ENCODE measurements at places on chromosomes 3 and 15.

DNA sequence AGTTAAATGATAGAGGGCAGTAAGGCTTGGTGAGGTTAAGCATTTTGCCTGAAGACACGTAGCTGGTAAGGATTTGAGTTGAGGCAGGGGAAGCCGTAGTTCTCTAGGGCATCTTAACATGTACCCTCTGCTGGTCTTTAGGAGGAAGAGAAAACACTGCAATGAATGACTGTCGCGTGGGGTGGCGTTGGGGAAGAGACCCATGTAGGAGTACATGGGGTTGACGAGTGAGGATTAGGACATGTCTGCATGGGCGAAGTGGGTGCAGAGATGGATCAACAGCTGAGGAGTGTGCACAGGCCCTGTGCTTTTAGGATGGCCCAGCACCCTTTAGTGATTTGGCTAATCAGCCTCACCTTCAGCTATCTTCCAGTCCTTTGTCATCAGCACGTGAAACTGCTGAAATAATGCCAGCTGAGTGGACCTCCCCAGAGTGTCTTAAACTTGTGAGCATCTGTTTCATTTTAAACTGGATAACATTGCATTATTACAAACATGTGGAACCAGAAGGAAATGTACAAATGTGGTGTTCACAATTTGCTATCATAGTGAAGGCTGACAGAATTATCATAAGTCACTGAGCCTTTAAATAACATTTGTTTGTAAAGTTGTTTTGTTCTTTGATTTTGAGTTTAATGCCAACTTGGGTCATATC lies 15.3 kb downstream of the P2RY14 start:
- no peak for DNase-seq

DNA sequence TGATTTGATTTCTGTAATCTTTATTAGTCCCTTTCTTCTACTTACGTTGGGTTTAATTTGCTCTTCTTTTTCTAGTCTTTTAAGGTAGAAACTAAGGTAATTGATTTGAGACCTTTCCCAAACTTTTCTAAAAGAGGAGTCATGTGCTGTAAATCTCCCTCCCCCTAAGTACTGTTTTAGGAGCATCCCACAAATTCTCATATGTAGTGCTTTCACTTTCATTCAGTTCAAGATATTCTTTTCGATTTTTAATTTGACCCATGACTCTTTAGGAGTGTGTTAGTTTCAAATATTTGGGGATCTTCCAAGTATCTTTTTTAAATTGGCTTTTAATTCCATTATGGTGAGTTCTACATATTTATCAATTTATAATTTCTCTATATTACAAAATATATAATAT lies 241.8 kb downstream of the CTNNB1 start:
- no peak for DNase-seq

GRCh38 chr3:101950510-101950909 lies 101.2 kb downstream of the NFKBIZ start:
- DNase-seq, result no peak

DNA sequence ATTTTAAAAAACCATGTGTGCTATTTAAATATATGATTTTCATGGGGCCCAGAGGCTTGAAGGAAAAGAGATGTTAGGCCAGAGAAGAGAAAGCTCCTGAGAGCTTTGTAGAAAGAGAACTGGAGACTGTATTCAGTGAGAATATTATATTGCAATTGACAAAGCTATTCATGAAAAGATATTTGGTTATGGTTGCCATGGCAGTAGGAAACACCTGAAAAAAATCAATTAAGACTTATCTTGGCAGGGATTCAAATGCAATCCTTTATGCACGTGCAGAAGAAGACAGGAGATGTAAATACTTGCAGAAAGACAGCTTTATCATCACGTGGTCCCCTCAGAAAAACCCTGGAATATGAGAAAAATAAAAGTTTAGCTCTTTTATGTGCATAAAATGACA lies 636.0 kb upstream of the TBL1XR1 start:
- DNase-seq, result peak; percentile 95

DNA sequence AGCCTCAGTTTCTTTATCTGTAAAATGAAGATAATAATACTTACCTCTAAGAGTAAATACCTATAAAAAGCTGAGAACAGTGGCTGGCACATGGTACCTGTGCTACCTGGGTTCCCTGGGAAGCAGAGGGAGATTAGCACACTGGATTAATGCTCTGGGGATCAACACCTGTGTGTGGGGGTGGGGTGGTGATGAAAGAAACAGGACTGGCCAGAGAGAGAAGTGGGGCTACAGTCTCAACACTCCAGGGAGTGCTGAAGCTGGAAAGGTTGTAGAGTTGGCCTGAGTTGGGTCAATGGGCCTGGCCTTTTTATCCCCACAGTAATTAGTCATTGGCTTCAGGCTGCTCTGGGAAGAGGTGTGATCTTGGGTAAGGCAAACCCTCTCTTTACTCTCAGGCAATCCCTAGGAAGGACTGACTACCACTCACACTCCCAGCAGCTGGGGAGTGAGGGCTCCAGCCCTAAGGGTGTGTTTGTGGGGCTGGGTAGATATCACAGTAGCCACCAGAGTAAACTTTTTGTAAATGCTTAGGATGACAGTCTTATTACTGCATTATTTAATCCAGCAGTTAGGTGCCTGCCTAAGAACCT lies 102.5 kb downstream of the SV2B start:
- peak; percentile 28 for DNase-seq

GRCh38 chr3:134437211-134437752 lies 48.5 kb downstream of the ANAPC13 start:
- DNase-seq, result no peak

DNA sequence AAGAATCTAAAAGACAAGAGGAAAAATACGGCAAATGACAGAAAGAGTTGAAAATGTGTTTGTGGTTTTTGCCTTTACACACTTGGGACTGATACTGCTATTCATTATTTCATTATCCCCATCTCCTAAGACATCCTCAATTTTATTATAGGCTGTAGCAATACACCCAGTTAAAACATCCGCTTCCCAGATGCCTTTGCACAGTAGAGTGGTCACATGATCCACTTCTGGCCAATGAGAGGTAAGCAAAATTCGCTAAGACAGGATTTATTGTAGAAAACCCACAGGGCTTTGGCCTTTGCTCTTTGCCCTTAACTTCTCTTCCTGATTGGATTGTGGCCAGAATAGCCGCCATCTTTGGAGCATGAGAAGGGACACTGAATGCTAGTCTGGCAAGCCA lies 53.2 kb upstream of the BOC start:
- DNase-seq, result no peak

DNA sequence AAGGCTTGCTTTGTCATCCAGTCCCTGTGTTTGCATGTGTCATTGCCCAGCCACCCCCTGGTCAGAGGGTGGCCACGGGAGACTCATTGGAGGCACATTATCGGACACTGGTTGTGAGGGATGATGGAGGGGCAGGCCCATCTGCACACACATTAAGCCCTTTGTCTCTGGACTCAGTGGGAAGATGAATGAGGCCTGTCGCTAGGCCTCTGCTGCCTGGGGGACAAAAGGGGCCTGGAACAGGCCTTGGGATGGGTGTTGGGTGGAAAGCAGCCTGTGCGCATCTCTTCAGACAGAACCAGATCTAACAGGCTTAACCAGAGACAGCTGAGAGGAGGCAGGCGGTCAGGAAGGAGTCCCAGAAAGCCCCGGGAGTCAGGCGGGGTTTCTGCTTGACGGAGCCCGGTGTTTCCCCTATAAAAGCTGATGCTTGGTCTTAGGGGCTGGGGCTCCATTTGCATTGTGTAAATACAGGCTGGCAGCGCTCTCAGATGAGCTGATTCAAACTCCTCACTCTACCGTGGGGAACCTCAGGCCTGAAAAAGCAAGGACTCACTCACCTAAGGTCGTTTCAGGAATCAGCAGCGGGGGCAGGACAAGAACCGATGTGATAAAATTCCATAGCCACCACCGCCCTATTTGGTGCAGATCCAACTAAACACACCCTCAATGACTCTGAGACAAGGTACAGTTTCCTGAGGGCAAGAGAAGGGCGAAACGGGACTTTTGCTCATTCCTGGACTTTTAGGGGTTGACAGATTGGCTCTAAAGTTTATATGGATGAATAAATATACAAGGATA lies 17.1 kb upstream of the SKIC8 start:
- DNase-seq, result peak; percentile 91

DNA sequence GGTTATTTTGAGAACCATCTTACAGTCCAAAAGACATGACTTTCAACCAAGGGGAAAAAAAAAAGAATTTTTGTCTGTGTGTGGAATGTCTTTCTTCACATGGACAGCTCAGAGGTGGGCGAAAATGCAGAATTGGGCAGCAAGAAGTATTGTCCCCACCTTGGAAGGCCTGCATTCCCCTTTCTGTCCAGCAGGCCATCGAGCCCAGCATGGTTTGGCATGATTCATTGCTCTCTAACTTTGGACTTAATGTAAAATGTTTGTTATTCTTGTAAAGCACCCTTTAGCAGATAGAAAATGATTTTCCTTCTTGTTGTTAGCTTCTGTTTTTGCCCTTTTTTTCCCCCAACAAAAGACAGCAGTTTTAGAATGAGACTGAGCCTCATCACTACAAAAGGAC lies 12.4 kb downstream of the MYO1E start:
- DNase-seq, result no peak

- no peak for DNase-seq
Measured at GRCh38 chr3:138374573-138375134, 26.3 kb downstream of the MRAS start.

GRCh38 chr3:107487490-107487889 lies 35.3 kb upstream of the BBX start:
- DNase-seq, result no peak

Measured in NCI-H69 (cell line).